CD4-positive, alpha-beta T cell treated with Interleukin-1 beta for 1 hour (primary cell): ENCODE measurements at places on chromosomes 13 and 19.

- no peak for DNase-seq
Observed at GRCh38 chr13:66714795-66715194, 515.3 kb downstream of the PCDH9 start.

DNA sequence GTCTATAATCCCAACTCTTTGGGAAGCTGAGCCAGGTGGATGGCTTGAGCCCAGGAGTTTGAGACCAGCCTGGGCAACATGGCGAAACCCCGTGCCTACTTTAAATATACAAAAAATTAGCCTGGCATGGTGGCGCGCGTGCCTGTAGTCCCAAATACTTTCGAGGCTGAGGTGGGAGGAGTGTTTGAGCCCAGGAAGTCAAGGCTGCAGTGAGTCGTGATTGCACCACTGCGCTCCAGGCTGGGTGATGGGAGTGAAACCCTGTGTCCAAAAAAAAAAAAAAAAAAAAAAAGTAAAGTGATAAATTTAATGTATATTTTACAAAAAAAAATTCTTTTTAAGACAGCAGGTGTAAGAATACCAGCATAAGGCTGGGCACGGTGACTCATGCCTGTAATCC is 17.6 kb downstream of the TMEM38A start:
- no peak for DNase-seq

GRCh38 chr13:48123812-48124211 is 28.9 kb upstream of the MED4 start:
- no peak for DNase-seq

DNA sequence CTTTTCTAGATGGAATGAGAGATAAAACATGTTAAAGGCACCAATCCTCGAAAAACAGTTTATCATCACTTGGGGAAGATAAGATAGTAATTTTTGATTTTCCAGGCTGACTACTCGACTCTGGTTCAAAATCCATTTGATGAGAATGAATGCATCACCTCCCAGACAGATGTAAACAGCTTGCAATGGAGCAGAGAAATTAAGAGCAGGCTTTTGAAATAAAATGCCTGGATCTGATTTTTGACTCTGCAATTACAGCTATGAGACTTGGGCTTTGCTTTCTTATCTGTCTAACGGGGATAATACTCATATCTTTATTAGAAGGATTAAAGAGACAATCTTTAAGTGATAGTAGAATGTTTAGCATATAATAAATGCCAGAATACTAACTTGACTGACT is 1148.9 kb downstream of the OLFM4 start:
- DNase-seq: no peak

DNA sequence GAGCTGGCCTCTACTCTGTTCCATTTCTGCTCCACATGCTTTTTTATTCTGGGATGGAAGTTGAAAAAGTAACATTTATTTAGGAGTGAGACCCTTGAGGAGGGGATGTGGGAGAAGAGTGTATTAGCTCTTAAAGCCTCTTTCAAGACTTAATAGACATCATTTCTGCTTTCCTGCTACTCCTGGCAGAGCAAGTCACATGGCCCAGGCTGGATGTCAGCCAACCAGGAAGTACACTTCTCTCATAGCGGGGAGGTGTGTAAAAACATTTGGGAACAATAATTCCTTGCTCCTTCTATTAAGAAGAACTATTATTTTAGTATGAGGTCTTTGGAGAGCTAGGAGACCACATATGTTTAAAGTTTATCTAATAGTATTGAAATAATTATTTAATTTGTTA is 40.6 kb upstream of the FAM216B start:
- DNase-seq: no peak

DNA sequence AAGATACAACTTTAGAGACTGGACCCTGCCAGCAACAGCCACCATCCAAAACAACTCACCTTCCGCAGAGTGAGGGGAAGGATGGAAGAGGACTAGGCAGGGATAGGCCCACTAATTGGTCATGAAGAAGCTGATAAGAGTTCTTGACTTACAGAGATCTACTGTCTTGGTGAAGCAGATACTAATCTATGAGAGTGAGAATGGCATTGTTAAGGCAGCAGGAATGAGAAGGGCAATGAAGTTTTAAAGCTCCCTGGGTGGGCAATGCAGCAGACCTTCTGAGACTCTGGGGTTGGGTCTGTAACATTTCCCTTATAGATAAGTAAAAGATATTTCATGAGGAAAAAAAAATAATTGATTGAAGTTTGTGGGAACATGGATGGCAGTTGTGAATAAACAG is 63.7 kb downstream of the KLF12 start:
- no peak for DNase-seq

DNA sequence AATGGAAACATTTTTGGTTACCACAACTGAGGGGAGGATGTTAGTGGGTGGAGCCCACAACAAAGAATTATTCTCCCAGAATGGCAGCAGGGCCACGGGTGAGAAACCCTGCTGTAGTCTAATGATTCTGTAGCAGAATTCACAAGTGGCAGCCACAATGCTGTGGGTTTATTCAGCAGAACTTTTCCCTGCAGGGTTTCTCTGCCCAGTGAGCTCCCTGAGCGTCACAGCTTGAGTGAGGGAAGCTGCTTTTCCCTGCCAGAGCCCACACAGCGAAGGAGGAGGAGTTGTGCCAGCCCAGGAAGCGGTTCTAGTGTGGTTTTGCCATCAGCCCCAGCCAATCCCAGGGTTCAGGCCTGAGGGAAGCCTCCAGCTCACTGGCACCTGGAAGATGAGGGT is 4.4 kb downstream of the ATP12A start:
- no peak for DNase-seq

DNA sequence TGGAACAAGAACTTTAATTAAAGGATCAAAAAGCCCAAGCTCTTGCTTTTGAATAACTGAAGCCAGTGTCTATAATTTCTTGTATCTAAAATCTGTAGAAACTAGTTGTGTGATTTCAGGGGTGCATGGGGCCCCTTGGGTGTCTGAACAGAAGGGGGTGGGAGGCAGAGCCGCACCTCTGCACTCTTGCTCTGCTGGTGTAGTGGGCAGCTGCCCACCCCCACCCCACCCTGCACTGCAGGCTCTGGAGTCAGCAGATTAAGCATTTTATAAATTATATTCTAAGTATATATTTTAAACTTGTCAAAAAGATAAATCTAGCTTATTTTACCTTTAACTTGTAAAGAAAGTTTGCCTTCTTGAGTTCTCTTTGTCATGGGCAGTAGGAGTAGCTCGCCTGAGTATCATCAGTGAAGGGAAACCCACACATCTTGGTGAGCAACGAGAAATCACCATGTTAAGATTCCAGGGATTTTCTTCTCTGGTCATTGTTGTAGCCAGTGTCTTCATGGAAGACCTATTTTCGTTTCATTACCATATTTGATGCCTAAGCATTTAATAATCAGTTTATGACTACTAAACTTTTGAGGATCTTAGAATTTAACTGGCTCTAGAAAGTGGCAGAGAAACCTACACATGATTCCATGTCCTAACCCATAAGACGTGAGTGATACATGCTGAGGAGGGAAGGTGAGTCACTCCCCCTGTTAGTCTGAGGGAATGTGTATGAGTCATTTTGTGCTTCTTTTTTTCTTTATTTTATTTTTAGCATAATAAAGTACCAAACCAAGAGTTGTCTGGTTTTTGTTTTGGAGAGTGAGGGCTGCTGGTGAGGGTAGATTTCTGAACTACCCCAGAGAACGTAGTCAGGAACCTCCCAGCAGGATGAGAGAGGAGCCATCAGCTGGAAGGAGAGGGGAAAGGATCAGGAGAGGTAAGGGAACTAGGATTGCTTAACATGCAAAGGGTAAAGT is 7.7 kb downstream of the UBE2L5 start:
- no peak for DNase-seq

GRCh38 chr13:43484432-43485225 is 302.1 kb downstream of the ENOX1 start:
- DNase-seq: no peak

DNA sequence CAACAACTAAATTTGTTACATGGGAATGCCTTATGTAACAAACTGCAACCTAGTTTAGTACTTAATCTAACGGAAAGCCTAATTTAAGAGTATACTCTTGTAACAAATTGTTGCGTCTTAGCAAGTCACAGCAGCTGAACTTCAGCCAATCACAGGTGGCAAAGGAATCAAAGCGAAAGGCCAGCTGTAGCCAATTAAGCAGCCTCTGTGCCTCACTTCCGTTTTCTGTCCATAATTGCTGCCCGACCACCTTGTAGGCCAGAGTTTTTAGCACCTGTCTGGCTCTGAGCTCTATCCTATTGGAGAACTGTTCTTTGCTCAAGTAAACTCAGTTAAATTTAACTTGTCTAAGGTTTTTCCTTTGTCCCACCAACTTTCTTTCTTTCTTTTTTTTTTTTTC is 18.1 kb upstream of the HSPH1 start:
- DNase-seq: no peak

GRCh38 chr19:2315818-2316353 is 7.9 kb upstream of the LINGO3 start:
- peak; percentile 31 for DNase-seq

- no peak for DNase-seq
Observed at GRCh38 chr19:47881757-47882156, 4.4 kb downstream of the SULT2A1 start.

DNA sequence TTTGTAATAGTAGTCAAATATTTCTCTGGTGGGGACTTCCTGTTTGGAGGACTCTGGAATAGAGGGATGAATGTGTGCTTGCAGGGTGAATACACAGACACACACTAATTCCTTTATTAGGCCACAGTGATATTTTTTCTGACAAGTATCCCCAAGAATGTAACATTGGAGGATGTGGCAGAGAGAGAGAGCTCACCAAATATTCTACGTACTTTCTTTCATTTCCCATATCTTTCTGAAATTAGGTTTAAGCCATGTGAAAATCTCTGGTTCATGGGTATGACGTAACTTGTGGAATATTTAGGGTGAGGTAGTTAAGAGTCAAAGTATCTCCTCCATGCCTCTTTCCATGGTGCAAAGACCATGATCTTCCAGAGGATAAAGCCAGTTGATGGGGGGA is 463.4 kb downstream of the DIAPH3 start:
- DNase-seq: no peak

DNA sequence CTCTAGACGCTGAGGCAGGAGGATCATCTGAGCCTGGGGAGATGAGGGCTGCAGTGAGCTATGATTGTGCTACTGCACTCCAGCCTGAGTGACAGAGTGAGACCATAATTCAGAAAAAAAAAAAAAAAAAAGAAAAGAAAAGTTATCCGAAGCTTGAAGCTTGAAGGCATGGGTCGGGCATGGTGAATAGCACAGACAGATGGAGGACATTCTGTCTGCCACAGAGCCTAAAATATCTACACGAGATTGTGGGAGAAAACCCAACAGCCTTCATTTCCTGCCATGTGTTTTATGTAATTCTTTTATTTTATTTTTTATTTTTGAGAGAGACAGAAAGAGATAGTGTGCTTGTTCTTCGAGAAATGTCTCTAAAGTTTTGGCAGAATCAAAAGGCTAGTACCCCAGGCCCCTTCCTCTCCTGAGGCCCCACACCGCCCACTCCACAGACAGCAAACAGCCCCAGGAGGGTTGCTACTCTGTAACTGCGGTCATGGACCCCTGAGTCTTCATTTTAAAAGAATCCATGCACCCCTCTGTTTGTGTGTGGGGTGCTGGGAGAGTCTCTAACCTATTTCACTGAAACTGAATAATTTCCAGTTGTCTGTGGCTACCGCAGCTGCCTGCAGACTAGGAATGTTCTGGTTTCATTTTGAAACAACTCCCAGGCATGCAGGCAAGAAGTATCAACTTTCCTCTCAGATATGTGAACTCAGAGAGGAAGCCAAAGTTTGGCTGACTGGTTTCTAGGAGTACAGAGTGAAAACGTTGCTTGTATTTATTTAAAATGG is 38.4 kb upstream of the RCBTB2 start:
- DNase-seq: no peak

- DNase-seq: no peak
Observed at GRCh38 chr19:50281491-50281890, 47.7 kb downstream of the KCNC3 start.

DNA sequence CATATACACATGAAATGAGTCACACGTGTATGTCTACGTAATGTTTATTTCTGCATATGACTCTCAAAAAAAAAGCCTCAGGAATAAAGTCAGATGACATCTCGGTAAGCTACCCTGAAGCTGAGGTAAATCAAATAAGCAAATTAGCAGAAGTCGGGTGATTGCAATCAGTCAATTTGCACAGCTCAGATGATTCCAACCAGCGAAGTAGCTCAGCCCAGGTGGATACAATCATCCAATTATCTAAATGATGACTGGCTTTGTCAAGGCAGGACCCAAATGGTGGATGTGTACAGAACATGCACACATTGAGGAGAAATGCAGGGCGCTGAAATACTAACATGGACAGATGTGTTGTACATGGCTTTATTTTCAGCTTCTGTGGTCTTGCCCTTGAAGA is 148.5 kb downstream of the ZNF486 start:
- no peak for DNase-seq

GRCh38 chr13:44576351-44577235 is 463 bp upstream of the TSC22D1 start:
- peak; percentile 8 for DNase-seq

- DNase-seq: no peak
Observed at GRCh38 chr19:13082192-13083007, 20.3 kb downstream of the LYL1 start.

- DNase-seq: no peak
Observed at GRCh38 chr13:51848674-51849073, 3.7 kb upstream of the TMEM272 start.

- peak; percentile 11 for DNase-seq
Observed at GRCh38 chr13:72839831-72840426, 58.0 kb downstream of the PIBF1 start.

DNA sequence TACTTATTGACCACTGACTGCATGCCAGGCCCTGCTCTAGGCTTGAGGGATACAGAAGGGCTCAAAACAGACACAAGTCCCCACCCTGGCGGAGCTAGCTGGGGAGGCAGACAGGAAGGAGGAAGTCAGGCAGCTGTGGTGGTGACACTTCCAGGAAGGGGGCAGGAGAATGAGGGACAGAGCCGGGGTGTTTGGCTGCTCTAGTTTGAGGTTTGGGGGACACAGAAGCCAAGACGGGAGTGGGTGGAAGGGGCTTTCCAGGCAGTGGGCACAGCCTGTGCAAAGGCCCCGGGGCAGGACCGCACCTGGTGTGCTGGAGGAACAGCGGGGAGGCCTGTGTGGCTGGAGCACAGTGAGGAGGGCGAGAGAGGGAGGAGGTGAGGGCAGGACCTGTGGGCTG is 4.0 kb downstream of the MRPL54 start:
- no peak for DNase-seq

DNA sequence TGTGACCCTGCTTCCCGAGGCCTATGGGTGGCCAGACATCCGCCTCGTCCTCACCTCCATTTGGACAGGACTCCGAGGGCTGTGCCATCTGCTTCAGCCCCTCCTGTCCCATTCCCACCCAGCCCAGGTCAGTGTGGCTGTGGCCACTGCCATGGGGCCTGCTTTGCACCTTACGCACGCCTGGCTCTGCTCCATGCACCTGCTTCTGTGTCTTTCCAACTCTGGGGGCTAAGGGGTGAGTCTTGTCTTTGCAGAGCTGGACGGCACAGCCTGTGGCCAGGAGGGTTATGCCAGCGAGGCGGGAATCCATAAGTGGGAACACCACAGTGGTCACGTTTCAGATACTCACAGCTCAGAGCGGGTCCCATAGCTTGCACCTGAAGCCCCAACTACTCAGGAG is 5.2 kb upstream of the ZNF554 start:
- no peak for DNase-seq

- no peak for DNase-seq
Observed at GRCh38 chr13:46995874-46996273, 99.0 kb upstream of the HTR2A start.
